Heart right ventricle (tissue), 16 donors: ENCODE measurements at places on chromosomes 5 and 9. TPM values are rescaled to one million over a fixed set of nuclear protein-coding genes. Genes with fewer than 3 reads are reported as not detected.

MYMK gene
- not detected for polyA plus RNA-seq

AFAP1L1 gene
- 35.9 TPM for polyA plus RNA-seq

KIF24 gene
- 0.29 TPM for polyA plus RNA-seq

PDCD1LG2 gene
- polyA plus RNA-seq, result 0.51 TPM

ARID3C gene
- polyA plus RNA-seq, result not detected

RORB gene
- 0.20 TPM for polyA plus RNA-seq

MYORG gene
- polyA plus RNA-seq, result 4.8 TPM

HRCT1 gene
- 13.9 TPM for polyA plus RNA-seq

PCDHA11 gene
- not detected for polyA plus RNA-seq

GRCh38 chr5:12246036-12246435 is 341.8 kb upstream of the CTNND2 start:
- DNase-seq, result no peak

DNA sequence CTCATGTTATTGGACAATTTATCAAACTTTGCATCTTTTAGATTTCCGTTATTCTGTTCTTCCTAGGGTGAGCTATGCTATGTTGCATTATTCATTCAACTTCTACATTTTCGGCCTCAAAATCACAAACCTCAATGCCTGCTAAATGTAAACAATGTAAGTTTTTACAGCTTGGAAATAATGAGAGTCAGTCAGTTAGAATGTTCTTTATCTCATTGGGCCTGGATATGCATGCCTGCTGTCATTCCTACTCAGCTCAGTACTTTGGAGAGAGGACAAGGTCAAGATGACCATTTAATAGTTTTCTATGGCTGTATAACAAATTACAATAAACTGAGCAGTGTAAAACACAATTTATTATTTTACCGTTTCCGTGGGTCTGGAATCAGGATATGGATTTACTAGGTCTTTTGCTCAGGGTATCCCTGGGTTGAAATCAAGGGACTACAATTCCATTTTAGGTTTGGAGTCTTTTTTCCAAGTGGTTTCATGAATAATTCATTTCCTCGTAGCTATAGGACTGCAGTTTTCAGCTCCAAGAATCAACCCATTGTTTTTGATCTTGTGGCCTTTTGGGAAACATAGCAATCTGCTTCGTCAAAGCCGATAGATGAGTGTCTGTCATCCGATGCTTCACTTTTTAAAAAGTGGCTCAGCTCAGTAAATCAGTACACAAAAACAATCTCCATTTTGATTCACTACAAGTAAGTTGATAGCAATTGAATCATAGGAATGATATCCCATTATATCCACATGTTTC is 1143.2 kb upstream of the CDH6 start:
- no peak for DNase-seq

DNA sequence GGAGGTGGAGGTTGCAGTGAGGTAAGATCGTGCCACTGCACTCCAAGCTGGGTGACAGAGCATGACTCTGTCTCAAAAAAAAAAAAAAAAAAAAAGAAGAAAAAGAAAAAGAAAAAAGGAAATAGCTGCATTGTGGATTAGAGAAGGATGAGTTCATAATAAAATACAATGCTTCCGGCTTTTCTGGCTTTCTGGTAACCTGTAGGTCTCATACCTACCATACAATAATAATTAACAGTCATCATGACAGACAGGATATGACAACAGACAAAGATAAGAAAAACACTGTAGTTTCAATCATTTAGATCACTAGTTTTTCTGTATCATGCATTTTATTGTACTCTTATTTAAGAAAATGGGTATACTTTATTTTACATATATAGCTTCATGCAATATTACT is 40.7 kb upstream of the TRPM3 start:
- DNase-seq, result no peak

DNA sequence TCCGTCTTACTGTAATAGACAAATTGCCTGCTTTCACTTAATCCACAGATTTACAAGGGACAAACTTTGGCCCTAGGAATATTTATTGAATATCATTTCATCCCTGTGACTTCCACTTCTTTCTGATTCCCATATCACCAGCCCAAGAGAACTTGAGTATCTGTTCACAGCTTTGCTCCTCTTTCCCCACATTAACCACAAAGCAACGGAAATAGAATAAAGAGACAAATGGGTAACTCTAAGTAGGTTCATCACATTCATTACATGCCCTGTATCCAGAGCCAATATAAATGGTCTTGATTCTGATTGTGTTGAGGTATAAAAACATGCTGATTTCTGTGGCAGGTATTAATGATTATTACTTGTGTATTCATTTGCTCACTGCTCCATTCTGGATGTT is 41.9 kb downstream of the TMEM252 start:
- no peak for DNase-seq

DNA sequence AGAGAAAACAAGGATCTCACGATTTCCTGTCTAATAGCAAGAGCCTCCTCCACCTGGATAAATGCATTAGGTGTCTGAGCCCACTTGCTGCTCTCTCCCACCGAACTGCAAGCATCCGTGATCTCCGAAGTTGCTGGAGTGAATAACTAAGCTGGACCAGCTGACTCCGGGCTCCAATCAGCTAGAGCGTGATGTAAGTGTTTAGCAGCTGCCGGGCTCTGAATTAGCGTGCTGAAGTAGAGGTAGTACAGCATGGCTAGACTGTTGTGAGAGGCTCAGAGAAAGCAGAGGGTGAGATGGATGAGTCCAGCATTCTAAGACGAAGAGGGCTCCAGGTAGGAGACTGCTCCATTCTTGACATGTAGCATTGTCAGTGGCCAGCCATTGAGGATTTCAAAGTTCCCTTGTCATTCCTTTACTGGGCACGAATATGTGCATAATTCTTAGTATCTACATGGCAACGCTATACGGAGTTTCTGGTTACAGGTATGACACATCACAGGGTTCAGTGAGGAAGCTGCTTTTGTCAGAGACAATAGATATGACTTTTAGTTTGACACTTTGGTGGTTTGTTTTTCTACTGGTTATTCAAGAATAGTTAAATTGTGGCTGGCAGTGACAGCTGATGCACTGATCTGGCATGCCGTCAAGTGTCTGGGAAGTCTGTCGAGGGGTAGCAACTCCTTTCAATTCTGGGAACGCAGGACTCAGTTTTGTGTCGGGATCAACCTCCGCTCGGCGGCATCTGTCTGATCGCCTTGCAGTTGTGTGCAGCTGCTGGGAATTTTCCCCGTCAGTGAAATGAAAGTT is 232.6 kb downstream of the MAST4 start:
- DNase-seq, result peak; percentile 73

DNA sequence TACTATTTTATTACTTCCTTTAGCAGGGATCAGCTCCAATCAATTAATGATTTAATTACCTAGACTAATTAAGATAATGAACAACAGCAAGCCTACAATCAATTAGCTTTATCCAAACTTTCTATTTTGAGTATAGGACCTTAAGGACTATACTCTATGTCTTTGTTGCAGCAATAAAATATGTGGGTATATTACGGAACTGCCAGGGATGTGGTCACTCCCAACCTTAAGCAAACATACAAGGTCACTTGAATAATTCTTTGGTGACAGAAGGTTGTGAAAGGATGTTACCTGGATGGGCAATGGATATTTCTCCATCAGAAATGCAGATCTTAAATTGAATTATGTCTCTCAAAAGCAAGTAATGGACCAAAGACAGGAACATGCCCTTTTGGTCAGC is 907.4 kb upstream of the DMAC1 start:
- no peak for DNase-seq

DNA sequence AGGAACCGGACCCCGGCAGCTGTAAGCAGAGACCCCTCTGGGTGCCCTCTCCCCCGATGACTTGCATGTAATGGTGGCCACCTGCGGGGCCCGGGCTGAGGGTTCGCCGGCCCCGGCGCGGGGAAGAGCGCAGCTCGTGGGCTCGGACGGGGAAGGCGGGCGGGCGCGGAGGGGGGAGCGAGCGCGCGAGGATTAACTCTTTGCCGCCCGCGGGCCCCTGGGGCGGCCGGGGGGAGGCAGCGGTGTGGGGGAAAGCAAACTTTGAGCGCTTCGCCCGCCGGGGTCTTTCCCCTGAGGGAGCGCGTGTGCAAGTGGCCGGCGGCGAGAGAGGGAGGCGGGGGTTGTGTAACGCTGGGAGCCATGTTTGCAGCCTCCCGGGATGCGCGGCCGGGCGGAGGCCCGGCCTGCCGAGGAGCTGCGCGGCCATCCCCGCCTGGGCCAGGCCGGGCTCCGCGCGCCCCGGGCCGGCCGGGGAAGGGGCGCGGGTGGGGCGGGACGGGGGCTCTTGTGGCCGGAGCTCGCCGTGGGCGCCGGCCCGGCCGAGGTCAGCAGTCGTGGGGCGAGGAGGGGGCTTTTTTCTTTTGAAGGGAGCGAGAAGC is 547 bp downstream of the ANP32B start:
- DNase-seq, result peak; percentile 49

GRCh38 chr5:133945568-133945967 is 22.9 kb downstream of the C5orf15 start:
- DNase-seq, result no peak

DNA sequence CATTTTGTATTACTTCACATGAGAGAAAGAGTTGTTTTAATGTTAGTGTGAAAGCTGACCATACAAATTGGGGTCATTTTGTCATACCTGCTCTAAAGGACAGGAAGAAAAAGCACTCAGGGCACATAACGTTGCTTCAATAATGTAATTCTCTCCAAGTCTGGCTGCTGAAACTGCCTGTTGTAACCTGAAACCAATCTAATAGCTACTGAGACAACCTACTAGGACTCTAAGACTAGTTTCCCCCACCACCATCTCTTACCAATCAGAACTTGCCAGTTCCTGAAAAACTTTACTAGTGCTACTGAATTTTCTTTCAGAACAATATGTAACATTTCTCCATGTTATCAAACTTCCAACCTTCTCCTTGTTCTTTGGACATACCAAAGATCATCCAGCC is 374.7 kb downstream of the PTPRD start:
- no peak for DNase-seq

DNA sequence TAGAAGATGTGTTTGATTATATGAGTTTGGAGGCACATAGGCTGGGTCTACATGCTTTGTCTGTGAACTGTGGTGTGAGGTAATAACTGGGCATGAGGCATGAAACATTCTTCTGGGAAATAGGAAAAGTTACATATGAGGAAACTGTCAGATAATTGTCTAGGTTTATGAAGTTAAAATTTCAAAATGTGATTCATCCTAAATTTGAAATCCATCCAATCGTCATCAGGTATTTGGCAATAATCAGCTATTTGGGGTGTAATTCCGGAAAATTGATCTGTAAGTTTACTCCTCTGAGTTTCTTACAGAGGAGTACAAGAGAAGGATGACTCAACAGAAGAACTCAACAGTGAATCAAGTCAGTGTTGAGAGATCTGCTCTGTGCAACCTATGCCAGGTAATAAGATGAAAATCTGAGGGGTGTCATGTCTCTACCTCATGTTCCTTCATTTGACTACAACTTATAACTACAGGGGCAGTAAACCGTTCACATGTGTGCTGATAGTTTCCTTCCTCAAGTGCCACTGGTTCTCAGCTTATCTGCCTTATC is 1171.6 kb upstream of the CDH18 start:
- DNase-seq, result no peak

- no peak for DNase-seq
These were observed 41.8 kb upstream of the KCNMB1 start for GRCh38 chr5:170430866-170431437.

GRCh38 chr9:124000161-124000783 is 11.3 kb upstream of the LHX2 start:
- DNase-seq, result peak; percentile 9

GRCh38 chr9:31520301-31521085 is 864.0 kb upstream of the ACO1 start:
- no peak for DNase-seq

DNA sequence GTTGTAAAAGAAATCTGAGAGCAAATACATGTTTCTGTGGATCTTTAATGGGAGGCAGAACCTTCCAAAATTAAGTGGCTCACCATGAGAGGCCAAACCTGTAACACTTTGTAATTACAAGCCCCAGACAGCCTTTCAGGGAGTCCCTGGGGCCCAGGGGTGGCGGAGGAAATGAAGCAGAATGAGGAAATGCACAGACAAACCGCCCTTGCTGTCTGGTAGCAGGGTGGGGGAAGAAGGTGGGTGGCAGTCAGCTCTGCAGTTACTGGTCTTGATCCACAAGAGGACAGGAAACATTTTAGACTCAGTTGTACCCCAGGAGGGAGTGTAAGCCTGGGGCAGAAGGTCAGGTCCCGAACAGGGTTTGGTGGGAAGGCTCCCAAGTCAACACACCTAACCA is 6.5 kb downstream of the ARL14EPL start:
- DNase-seq, result no peak

GRCh38 chr9:120713257-120714087 is 798 bp downstream of the MEGF9 start:
- no peak for DNase-seq

GRCh38 chr5:172632346-172633092 is 8.5 kb upstream of the NEURL1B start:
- DNase-seq, result no peak

- DNase-seq, result no peak
These were observed 101.4 kb downstream of the TSSK1B start for GRCh38 chr5:113333411-113333810.

DNA sequence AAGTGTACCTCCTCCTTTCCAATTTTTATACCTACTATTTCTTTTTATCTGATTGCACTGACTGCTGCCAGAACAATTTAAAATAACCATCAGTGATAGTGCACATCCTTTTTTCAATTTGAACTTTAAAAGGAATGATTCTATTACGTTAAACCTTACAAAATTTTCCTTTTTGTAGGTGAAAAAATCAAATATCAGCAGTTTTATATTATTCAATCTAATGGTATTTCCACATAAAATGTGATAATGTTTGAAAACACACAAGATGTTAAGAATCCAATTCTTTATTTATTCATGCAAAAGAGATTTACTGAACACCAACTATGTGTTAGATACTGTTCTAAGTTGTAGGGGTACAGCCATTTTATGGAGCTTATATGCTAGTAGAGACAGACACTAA is 105.7 kb downstream of the GDNF start:
- no peak for DNase-seq

- no peak for DNase-seq
These were observed 21.7 kb downstream of the HBEGF start for GRCh38 chr5:140324617-140325241.

DNA sequence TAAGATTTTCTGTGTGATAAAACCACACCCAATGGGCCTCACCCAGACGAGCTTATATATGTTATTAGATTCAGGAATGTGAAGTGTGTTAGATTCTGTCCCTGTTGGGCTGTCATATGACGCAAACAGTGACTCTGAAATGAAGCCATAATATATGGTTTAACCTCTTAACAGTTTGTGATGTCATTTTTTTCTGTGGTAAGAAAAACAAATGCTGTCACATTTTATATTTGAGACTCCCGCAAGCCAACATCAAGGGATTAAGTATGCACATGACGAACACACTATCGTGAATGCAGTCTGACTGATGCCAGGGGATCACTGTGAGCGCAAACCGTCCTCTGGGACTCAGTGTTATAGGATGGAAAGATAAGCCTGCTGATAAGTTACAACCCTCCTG is 321.7 kb downstream of the SH3GL2 start:
- no peak for DNase-seq

GRCh38 chr9:129989362-129989708 is 53.7 kb downstream of the FNBP1 start:
- no peak for DNase-seq

- peak; percentile 56 for DNase-seq
These were observed 1.0 kb upstream of the IL12B start for GRCh38 chr5:159331093-159331973.
